ENCODE measurements at places on chromosomes 4 and X. TPM values are rescaled to one million over a fixed set of nuclear protein-coding genes. Genes with fewer than 3 reads are reported as not detected.

KLF3 gene
- total RNA-seq, result 9.9 TPM

GRCh38 chr4:87093443-87094123 lies 126.8 kb downstream of the KLHL8 start:
- no peak overlapping the region for H3K4me3 ChIP-seq
- peaks cover 50% of the 10 kb centered on the region for H3K4me1 ChIP-seq
- no peaks in the 10 kb centered on the region for H3K27me3 ChIP-seq
- DNase-seq, result peak; percentile 50

GRCh38 chrX:154373340-154374306 lies 811 bp downstream of the FLNA start:
- peaks cover 23% of the 10 kb centered on the region for H3K4me1 ChIP-seq
- peak overlapping the region; percentile 70 for H3K4me3 ChIP-seq
- H3K27me3 ChIP-seq, result no peaks in the 10 kb centered on the region
- no peak overlapping the region for H3K27ac ChIP-seq

DNA sequence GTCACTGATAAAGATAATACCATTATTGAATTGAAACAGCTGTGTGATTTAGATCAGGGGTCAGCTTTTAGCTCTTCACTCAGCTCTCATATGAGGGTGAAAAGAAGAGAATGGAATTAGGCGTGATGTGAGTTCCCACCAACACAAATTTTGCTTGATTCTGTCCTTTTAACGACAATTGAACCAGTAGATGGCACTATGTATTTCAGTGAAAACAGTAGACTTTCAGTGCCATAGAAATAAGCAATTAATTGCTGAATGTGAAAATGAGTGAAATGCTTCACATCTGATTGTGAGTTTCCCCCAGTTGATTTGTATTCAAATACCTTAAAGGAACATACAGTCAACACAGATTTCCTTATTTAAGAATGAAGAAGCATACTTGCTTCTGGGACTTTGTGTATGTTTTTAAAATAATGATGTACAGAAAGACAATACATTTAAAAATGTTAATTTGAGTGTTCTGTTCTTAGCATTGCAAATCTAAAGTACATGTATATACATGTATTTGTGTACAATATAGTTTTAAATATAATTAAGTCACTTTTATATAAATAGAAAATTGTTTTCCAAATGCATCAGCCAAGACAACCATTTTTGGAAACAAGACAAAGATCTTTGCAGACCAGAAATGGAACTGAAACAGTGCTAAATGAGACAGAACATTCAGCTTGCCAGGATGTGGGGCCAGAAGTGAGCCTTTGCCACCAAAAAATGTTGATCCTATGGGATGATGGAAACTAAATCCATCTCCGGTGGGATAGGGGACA lies 178.8 kb downstream of the SNCA start:
- H3K4me3 ChIP-seq, result no peak overlapping the region
- H3K27me3 ChIP-seq, result peaks cover 6% of the 10 kb centered on the region
- H3K4me1 ChIP-seq, result peaks cover 4% of the 10 kb centered on the region
- DNase-seq, result no peak
- H3K27ac ChIP-seq, result no peak overlapping the region

GRCh38 chr4:1449475-1449832 lies 43.2 kb upstream of the NKX1-1 start:
- H3K27me3 ChIP-seq, result no peaks in the 10 kb centered on the region
- no peaks in the 10 kb centered on the region for H3K36me3 ChIP-seq
- no peak overlapping the region for H3K4me3 ChIP-seq
- no peaks in the 10 kb centered on the region for H3K4me1 ChIP-seq
- DNase-seq, result no peak
- no peak overlapping the region for H3K27ac ChIP-seq

FAM241A gene
- total RNA-seq, result 3.5 TPM

GRCh38 chr4:167028976-167029375 lies 205.3 kb downstream of the SPOCK3 start:
- no peak for DNase-seq
- H3K36me3 ChIP-seq, result no peaks in the 10 kb centered on the region
- no peaks in the 10 kb centered on the region for H3K27me3 ChIP-seq
- H3K27ac ChIP-seq, result no peak overlapping the region

- peak overlapping the region; percentile 19 for H3K27ac ChIP-seq
- DNase-seq, result no peak
- H3K4me3 ChIP-seq, result no peak overlapping the region
- peaks cover 37% of the 10 kb centered on the region for H3K36me3 ChIP-seq
- H3K4me1 ChIP-seq, result peaks cover 50% of the 10 kb centered on the region
- no peaks in the 10 kb centered on the region for H3K27me3 ChIP-seq
These were observed 14.6 kb downstream of the DDX3X start for GRCh38 chrX:41348551-41348950.

DNA sequence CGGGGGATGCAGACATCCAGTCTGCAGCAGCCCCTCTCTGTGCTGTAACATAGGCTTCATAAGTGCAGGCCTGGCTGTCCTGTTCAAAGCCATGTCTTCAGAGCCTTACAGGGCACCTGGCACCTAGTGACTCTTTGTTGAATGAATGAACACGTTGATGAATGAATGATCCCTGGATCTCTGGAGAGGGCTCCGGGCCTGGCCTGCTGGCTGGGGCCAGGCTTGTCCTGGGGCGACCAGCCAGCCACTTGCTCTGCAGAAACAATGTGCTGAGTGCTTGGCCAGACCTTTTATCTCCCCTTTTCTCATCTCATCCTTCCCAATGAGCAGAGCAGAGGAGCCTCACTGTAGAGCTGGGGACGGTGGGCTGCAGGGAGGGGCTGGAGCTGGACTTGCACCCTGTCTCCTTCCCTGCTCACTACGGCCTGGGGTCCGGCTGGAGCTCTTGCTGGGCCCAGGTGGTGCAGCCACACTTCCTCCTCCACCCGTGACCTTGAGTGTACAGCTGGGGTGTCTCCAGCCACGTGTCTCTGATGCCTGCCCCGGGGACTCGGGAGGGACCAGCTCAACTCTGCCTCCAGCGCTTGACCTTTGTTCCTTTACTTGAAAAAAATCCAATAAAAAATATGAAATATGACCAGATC lies 77.9 kb downstream of the PSAPL1 start:
- H3K27ac ChIP-seq, result no peak overlapping the region
- H3K36me3 ChIP-seq, result no peaks in the 10 kb centered on the region
- no peak for DNase-seq
- no peak overlapping the region for H3K4me3 ChIP-seq
- H3K27me3 ChIP-seq, result peaks cover 7% of the 10 kb centered on the region

DNA sequence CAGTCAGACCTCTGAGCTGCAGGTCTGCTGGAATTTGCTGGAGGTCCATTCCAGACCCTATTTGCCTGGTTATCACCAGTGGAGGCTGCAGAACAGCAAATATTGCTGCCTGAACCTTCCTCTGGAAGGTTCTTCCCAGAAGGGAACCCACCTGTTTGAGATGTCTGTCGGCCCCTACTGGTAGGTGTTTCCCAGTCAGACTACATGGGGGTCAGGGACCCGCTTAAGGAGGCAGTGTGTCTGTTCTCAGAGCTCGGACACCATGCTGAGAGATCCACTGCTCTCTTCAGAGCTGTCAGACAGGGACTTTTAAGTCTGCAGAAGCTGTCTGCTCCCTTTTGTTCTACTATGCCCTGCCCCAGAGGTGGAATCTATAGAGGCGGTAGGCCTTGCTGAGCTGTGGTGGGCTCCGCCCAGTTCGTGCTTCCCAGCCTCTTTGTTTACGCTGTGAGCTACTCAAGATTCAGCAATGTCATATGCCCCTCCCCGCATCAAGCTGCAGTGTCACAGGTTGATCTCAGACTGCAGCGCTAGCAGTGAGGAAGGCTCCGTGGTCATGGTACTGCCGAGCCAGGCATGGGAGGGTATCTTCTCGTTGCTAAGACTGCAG lies 44.1 kb upstream of the KDR start:
- no peak for DNase-seq
- H3K27ac ChIP-seq, result no peak overlapping the region
- H3K4me3 ChIP-seq, result no peak overlapping the region
- no peaks in the 10 kb centered on the region for H3K36me3 ChIP-seq
- H3K27me3 ChIP-seq, result peaks cover 5% of the 10 kb centered on the region

ACSL1 gene
- 22.0 TPM for total RNA-seq

- no peaks in the 10 kb centered on the region for H3K36me3 ChIP-seq
- DNase-seq, result no peak
- H3K27me3 ChIP-seq, result peaks cover 1% of the 10 kb centered on the region
These were observed 5.2 kb upstream of the GK2 start for GRCh38 chr4:79413032-79413885.

DNA sequence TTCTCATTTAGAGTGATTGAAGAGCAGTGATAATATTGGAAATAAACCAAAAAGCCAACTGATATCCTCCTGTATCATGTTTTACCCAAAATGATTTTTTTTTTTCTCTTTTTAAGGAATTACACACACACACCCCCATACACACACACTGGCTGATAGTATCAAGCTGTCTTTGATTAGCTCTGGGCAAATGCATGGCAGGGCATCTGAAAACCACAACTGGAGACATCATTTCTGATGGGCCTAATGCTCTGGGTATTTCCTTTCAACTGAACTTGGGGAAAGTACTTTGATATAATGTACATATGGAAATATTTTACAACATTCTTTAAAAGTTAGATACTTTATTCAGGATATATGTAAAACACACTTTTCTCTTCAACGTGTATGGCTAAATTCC lies 14.2 kb upstream of the OSTC start:
- H3K4me3 ChIP-seq, result no peak overlapping the region
- peaks cover 35% of the 10 kb centered on the region for H3K36me3 ChIP-seq
- DNase-seq, result no peak
- H3K27ac ChIP-seq, result no peak overlapping the region
- no peaks in the 10 kb centered on the region for H3K4me1 ChIP-seq

DNA sequence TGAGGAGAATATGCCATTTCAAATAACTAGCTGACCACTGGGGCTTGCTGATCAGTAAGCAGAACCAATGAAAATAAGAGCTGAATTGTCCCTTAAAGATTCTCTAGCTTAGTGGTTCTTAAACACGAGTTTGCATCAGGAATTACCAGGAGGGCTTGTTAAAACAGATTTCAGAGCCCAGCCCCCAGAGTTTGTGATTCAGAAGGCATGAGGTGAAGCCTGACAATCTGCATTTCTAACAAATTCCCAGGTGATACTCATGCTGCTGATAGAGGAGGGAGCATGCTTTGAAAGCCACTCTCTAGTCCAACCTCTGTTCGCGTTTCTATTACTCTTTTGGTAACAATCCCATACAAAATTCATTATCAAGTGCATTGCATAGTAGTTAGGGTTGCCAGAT lies 35.5 kb downstream of the DCX start:
- no peak for DNase-seq
- H3K27ac ChIP-seq, result no peak overlapping the region
- no peak overlapping the region for H3K4me3 ChIP-seq
- no peaks in the 10 kb centered on the region for H3K27me3 ChIP-seq
- H3K4me1 ChIP-seq, result no peaks in the 10 kb centered on the region
- no peaks in the 10 kb centered on the region for H3K36me3 ChIP-seq

GRCh38 chr4:1988327-1988724 lies 20.4 kb downstream of the NELFA start:
- DNase-seq, result no peak

DNA sequence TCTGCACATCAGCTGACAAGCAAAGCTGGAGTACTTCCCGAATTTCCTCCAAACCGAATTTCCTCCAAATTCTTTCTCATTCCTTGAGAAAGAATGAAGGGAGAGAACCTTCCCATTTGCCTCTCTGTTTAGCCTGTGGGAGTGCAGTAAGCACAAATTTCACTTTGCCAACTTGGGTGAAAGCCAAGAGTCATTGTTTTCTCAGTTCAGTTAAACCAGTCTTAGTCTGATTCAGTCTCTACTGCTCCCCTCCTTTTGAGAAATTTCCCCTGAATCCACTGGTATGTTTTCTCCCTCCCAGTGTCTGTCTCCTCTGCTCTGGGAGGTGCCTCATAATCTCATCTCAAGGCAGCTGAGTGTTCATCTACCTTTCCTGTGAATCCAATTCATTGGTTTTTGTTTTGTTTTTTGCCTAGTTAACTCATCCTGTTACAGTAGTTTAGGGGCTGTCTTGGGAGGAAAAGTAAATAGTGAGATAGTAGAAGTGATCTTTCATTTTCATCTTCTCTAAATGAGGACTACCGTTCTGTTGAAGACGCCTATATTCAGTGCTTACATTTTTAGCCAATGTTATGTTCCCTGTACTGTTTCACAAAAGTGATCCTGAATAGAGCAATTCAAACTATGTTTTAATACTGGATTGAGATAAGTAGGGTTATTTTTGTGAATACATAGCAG lies 49.0 kb downstream of the SYTL5 start:
- no peak overlapping the region for H3K27ac ChIP-seq
- H3K27me3 ChIP-seq, result peaks cover 3% of the 10 kb centered on the region

DNA sequence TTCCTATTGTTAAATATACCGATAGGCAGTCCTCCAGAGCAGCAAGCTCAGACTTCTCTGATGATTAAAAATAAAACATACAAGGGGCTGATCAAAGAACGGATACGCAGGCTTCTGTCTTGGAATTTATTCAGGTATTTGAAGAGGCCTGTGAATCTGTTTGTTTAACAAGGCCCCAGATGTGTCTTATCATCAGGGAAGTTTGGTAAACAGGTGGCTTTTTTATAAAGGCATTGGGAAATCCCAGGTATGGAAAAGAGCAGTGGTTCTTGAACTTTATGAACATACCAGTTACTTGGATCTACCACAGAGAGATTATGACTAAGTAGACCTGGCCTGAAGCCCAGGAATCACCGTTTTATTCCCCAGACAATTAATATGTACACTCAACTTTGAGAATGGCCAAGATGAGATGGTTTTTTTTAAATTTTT lies 47.9 kb downstream of the SOWAHB start:
- no peaks in the 10 kb centered on the region for H3K36me3 ChIP-seq
- H3K27me3 ChIP-seq, result peaks cover 7% of the 10 kb centered on the region
- H3K27ac ChIP-seq, result no peak overlapping the region
- no peak overlapping the region for H3K4me3 ChIP-seq
- DNase-seq, result no peak

DNA sequence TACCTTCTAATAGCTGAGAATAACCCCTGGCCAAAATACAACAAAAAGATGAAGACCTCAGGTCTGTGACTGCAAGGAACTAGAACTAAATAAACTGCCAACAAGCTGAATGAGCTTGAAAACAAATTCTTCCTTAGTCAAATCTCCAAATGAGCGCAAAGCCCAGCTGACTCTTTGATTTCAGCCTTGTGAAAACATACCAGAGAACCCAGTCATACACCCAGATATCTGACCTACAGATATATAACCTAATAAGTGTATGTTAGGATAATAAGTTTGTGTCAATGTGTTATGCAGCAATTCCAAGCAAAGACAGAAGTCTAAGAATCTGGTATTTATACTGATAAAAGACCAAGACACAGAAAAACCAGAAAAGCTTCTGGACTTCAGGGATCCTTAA lies 38.0 kb upstream of the ADGRL3 start:
- no peak for DNase-seq
- no peaks in the 10 kb centered on the region for H3K4me1 ChIP-seq
- H3K27ac ChIP-seq, result no peak overlapping the region
- no peak overlapping the region for H3K4me3 ChIP-seq
- H3K27me3 ChIP-seq, result no peaks in the 10 kb centered on the region

DNA sequence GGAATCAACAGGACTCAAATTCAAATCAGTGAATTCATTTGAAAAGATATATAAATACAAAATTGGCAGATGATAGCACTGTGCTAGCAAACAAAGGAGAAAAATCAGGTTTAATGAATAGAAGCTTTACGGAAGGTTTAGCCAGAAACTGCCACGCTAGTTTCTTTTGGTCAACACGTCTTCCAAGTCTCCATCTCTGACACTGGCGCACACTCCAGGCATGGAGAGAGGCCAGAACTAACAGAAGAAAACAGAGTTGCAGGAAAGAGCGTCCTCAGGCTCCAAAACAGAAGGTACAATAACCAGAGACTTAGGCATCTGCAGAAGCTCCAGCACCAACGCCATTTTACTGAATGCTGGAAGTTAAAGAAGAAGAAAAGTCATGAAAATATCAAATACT lies 497.3 kb upstream of the FRG1 start:
- no peak overlapping the region for H3K4me3 ChIP-seq
- H3K27ac ChIP-seq, result no peak overlapping the region
- no peaks in the 10 kb centered on the region for H3K36me3 ChIP-seq
- DNase-seq, result no peak
- no peaks in the 10 kb centered on the region for H3K27me3 ChIP-seq

HOPX gene
- total RNA-seq, result 126 TPM

IDUA gene
- 9.0 TPM for total RNA-seq
